Stimulated activated CD4-positive, alpha-beta T cell treated with anti-CD3 and anti-CD28 coated beads, Interleukin-15, amount 100 ng/mL, for 24 hours (primary cell): ENCODE measurements at places on chromosomes 11 and 22.

DNA sequence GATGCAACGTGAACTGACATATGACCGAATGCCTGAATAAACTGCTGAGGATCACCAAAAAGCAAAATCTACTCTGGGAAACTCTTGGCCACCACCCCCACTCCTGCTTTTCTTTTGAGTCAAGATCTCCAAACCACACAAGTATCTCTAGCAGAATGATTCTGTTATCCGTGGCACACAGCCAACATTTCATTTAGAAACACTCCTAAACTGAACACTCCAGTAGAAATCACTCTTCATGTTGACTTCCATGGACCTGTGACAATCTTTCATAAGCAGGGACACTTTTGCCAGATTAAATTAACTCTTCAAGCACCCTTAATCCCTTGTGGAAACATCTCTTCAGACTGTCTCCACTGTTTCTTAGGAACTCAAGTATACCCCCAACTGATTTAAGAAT, 44.4 kb downstream of the VSIG10L2 start:
- DNase-seq, result peak; percentile 30

DNA sequence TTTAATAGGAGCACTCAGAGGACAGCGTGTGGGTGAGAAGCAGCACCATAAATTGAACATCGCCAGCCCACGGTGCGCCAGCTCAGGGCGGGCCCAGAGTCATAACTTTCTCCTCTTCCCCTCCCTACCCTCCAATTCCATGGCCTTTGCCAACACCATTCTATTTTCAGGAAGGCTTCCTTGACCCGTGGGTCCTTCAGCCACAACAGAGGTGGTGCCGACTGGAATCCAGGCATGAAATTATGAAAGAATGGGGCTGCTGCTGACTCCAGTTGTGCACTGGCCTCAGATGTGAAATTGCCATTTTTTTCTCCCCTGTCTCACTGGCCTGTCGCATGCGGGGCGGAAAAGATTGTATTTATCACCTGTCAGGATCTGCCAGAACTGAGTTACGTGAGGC, 345.9 kb downstream of the MIAT start:
- no peak for DNase-seq

GRCh38 chr22:48758881-48759875, 1068.5 kb downstream of the BRD1 start:
- no peak for DNase-seq

DNA sequence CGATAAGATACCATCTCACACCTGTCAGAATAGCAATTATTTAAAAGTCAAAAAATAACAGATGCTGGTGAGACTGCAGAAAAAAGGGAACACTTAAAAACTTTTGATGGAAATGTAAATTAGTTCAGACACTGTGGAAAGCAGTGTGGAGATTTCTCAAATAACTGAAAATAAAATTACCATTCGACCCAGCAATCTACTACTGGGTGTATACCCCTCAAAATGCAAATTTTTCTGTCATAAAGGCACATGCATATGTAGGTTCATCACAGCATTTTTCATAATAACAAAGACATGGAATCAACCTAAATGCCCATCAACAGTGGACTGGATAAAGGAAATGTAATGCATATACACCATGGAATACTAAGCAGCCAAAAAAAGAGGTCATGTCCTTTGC, 10.5 kb downstream of the SLC22A9 start:
- DNase-seq, result no peak

DNA sequence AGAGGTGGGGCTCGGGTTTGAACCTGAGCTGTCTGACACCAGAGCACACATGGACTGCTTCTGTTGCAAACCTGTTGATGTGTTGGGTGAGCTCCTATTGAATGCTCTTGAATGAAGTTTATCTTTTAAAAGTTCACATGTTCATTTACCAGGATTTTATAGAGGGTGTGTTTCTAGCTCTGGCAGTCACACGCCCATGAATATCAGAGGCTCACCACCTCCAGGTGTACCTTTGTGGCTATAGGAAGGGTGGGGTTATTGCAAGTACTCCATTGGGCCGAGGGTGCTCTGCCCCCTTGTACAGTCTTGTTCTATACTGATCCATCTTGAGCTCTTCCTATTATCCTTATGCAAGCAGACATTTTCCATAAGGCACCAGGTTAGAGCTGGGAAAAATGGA, 9.2 kb downstream of the ENDOD1 start:
- no peak for DNase-seq

DNA sequence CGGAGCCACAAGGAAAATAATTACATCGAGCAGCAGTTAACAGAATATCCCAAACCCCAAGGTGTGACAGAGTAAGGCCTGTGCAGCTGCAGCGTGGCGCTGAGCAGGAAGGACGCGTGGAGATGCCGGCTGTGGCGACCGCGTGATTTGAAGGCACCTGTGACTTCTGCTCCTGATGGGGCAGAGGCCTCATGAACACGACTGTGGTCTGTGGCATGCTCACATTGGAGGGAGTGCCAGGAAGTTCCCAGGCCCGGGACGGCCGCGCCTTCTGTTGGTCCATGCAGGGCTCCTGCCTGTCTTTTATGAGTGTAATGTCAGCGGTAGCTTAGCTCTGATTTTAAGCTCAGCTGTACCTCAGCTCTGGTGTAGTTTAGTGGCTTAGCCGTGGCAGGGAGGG, 50.4 kb downstream of the TPCN2 start:
- DNase-seq, result no peak

GRCh38 chr11:41050791-41051190, 408.7 kb downstream of the LRRC4C start:
- DNase-seq, result no peak

DNA sequence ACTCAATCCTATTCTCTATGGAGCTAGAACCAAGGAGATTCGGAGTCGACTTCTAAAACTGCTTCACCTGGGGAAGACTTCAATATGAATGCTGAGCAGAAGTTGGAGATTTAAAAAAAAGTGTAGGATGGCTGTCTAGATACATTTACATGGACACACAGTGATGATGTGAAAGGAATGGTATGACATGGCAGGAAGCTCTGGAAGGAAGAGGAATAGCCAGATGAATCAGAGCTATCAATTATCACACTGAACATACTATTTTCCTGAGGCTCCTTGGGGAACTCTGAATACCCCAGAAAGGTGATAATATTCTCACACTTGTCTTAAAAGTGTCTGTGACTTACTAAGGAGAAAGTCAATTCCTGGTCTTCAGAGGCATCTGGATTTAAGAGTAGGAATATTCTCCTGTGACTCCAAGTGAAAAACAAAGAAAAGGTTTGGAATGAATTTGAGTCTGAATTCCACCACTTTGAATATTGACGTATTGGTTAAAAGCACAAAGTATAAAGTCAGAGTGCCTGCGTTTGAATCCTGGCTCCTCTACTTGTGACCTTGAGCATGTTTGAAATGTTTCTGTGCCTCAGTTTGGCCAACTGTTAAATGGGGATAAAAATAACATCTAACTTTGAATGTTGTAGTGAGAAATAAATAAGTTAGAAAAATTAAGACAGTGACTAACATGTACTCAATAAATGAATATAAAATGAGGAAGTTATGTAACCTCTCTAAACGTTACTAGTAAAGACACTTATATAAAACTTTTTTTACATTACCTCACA, 1.3 kb downstream of the OR52D1 start:
- no peak for DNase-seq

DNA sequence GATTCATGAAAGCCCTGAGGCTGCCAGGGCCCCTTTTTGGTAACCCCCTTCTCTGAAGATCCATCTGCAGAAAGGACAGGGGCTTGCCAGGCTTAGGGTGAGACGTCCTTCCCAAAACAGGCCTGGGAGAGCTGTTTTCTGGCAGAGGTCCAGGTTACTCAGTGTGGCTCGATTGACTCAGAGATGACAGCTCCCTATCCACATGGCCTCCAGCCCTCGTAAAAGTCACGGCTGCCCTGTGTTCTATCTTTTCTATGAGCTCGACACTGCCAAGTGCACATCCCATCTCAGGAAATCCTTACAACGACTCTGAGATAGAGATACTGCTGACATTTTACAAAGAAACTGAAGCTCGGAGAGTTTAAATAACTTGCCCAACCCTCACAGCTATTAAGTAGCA, 20.4 kb downstream of the ADAMTS8 start:
- DNase-seq, result no peak

GRCh38 chr11:117170210-117170609, 8.3 kb upstream of the SIDT2 start:
- DNase-seq, result no peak

DNA sequence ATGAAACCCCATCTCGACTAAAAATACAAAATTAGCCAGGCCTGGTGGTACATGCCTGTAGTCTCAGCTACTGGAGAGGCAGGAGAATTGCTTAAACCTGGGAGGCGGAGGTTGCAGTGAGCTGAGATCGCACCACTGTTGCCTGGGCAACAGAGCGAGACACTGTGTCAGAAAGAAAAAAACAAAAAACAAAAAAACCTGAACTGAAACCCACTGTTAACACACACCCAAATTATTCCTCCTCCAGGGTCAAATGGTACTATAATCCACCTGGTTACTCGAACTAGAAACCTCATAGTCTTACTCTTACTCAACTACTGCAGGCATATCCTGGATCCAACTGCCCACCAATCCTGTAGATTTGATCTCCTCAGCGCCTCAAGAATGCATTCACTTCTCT, 35.5 kb downstream of the USP28 start:
- DNase-seq, result no peak

GRCh38 chr22:37503850-37504249, 15.4 kb downstream of the CARD10 start:
- DNase-seq, result no peak

- no peak for DNase-seq
Measured at GRCh38 chr22:31139866-31140716, at the start of gene PLA2G3. TSS of gene PLA2G3 (minus strand) at chr22:31140508. CDS start at chr22:31140354, 154 bp downstream.

DNA sequence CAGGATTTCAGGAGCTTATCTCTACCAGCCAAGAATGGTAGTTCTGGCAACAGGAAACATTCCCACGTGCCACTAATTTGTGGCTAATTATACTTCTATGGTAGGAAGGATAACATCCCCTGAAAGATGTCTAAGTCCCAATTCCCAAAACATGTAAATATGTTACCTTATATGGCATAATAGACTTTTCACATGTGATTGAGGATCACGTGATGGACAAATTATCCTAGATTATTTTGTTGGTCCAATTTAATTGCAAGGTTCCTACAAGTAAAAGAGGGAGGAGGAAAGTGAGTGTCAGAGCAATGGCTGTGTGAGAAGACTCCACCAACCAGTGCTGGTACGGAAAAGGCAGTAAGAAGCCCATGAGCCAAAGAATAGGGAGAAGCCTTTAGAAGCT, 9.9 kb upstream of the MSANTD4 start:
- DNase-seq, result no peak

GRCh38 chr11:41497974-41498373, 38.5 kb upstream of the LRRC4C start:
- no peak for DNase-seq

- no peak for DNase-seq
Measured at GRCh38 chr11:47007579-47007978, 71.0 kb downstream of the CSTPP1 start.

DNA sequence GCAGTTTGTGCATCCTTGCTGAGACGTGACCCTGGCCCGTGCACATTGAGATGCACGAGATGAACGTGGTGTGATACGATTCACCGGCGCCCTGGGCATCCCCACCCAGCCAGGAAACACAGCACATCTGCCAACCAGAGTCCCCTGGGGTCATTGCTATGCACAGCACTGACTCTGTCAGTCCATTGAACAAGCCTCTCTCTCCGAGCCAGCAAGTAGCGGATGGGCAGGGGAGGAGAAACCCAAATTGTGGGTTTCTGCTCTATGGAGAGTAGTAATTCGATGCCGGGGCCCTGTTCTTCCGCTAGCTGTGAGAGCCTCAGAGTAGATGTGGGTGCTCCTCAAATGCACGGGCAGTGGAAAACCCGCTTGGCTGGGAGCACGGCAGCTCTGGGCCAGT, 85.1 kb downstream of the ARHGAP8 start:
- DNase-seq, result no peak

DNA sequence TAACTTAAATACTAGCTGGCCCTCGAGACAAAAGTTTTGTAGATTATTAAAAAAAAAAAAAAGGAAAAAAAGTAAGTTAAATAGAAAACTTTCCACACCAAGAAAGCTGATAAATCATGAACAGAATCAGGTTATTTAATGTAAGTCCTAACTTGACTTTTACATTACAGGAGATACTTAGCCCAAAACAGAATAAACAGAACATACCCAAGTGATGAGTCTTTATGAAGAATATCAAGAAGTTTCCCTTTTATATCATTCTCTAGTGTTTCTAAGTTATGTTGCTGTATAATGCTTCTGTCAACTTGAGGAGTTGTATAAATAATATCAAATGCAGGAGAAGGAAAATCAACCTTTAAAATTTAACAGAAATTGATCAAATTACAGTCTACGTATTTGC, 44.5 kb upstream of the RPS13 start:
- no peak for DNase-seq

- DNase-seq, result no peak
Measured at GRCh38 chr22:18057568-18058209, 20.1 kb upstream of the PEX26 start.

DNA sequence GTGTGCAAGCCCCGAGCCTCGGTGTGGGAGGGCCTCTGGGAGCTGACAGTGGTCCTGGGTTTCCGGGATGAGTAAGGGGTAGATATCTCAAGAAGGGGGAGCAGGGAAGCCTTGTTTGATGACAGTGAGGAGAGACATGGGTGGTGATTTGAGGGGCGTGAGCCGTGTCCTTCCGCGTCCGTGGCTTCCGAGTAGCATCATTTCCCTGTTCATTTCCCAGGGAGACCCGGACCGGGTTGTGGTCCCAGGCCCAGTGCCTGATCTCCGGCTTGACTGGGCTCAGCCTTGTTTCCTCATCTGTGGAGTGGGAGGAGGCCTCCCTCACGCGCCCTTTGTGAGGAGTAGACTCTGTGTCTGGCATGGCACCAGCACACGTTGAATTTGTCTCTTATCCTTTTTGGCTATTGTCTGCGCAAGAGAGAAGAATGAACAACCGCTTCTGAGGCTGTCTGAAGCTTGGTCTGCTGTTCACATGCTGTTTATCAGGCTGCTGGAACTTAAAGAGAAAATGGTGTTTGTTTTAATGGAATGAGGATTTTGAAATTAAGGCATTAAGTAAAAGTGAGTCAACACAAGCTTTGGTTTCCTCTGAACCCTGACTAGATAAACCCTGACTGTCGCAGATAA, 348.5 kb downstream of the TBC1D22A start:
- no peak for DNase-seq

DNA sequence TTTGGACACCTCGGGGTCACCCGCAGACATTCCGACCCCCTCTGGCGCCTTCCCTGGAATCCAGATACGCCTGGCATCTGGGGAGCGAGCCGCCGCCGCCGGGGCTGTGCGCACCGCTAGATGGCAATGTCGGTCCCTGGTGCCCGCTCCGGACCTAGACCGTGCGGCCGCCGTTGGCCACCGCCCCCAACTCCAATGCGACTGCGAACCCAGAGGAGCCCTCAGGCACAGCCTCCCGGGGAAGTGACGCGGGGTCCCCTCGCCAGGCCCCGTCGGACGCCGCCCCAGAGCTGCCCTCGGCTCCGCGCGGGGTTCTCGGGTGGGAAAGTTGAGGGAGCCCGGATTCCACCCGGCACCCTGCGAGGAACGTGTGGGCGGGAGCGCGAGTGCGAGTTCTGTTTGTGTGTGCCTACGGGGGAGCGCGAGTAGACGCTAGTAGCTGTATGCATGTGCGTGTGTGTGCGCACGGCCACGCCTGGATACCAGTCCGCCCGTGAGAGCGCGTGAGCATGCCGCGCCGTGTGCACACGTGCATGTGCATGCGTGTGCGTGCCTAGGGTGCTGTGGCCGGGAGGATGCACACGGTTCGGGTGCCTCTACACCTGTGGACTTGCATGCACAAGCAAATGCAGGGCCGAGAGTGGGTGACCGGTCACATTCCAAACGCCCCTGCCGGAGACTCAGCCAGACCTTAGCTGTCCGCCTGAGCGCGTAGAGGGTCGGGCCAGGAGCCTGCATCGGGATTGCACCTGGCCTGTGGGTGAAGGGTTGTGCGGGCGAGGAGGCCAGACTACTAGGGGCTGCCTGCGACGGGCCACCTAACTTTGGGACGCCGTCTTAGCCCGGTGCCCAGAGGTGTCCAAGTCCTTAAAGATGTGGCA, 1.9 kb downstream of the CHRM4 start:
- peak; percentile 81 for DNase-seq
